Thoracic aorta (tissue), 2 donors: ENCODE measurements at places on chromosomes 6 and 20. TPM values are rescaled to one million over a fixed set of nuclear protein-coding genes. Genes with fewer than 3 reads are reported as not detected.

VARS1 gene
- total RNA-seq, result 24.8 TPM

PTK7 gene
- 6.8 TPM for total RNA-seq

DNA sequence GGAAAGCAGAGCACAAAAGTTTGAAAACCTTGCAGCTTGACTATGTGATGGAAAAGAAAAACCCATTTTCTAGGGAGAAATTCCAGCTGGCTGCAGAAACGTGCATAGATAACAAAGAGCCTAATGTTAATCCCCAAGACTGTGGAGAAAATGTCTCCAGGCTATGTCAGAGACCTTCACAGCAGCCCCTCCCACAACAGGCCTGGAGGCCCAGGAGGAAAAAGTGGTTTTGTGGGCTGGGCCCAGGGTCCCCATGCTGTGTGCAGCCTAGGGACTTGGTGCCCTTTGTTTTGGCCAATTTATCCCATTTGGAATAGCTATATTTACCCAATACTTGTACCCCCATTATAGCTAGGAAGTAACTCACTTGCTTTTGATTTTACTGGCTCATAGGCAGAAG, 484.1 kb upstream of the HTR1E start:
- H3K4me1 ChIP-seq, result no peaks in the 10 kb centered on the region
- H3K27me3 ChIP-seq, result no peaks in the 10 kb centered on the region
- no peak overlapping the region for H3K27ac ChIP-seq
- no peaks in the 10 kb centered on the region for H3K36me3 ChIP-seq
- no peak overlapping the region for H3K4me3 ChIP-seq
- no peak for DNase-seq

R3HDML gene
- total RNA-seq, result not detected

- peaks cover 14% of the 10 kb centered on the region for H3K4me1 ChIP-seq
- peak overlapping the region; percentile 47 for H3K27ac ChIP-seq
- H3K4me3 ChIP-seq, result no peak overlapping the region
- H3K27me3 ChIP-seq, result no peaks in the 10 kb centered on the region
- H3K36me3 ChIP-seq, result no peaks in the 10 kb centered on the region
These were observed 137.2 kb downstream of the BACH2 start for GRCh38 chr6:90159452-90159851.

GRCh38 chr20:49775229-49775693, 37.4 kb upstream of the SLC9A8 start:
- H3K36me3 ChIP-seq, result no peaks in the 10 kb centered on the region
- no peak overlapping the region for H3K4me3 ChIP-seq
- DNase-seq, result peak; percentile 31
- peak overlapping the region; percentile 9 for H3K27ac ChIP-seq
- no peaks in the 10 kb centered on the region for H3K27me3 ChIP-seq

DNA sequence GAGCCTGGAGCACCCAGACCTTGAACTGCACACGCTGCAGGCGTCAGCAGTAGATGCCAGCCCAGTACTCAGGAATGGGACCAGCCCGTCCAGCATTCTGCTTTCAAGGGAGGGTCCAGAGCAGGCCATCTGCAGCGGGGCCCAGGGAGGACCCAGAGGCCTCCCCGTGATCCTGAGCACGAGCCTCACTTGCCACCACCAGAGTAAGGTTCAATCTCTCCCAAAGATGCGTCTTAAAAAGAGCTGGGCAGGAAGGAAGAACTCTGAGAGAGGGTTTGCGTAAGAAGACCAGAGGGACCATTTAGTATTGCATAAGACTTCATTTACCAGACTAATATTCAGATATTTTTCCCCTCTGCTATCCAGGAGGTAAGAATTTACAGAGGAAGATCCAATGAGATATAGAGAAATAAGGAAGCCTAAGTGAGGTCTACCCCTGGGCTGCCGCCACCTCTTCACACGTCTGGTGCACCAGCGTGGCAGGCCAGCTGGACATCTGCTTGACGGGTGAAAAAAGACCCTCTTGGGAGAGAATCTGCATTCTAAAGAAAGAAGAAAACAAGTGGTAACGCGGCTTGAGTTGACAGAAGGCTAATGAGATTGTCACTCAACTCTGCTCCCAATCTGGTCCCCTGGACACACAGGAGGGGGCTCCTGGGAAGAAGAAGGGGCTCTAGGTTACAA, 107.3 kb downstream of the PRND start:
- no peak for DNase-seq
- no peaks in the 10 kb centered on the region for H3K27me3 ChIP-seq
- no peak overlapping the region for H3K4me3 ChIP-seq
- H3K4me1 ChIP-seq, result peaks cover 2% of the 10 kb centered on the region
- no peak overlapping the region for H3K27ac ChIP-seq

DNA sequence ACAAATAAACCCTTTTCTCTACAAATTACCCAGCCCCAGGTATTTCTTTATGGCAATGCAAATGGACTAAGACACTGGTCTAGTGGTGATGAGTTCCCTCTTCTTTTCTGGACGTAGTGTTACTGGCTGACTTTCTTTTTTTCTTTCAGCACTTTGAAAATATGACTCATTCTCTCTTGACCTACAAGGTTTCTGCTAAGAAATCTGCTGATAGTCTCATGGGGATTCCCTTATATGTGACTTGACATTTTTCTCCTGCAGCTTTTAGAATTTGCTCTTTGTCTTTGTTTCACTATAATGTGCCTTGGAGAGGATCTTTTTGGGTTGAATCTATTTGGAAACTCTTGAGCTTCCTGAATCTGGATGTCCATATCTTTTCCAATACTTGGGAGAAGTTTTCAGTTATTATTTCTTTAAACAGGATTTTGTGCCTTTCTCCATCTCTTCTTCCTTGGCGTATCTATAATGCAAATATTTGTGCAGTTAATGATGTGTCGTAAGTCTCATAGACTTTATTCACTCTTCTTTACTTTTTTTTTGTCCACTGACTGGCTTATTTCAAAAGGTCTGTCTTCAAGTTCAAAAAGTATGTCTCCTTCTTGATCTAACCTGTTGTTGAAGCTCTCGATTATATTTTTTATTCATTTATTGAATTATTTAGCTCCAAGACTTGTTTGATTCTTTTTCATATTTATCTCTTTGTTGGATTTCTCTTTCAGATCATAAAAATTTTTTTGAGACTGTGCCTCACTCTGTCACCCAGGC, 42.2 kb upstream of the TPD52L1 start:
- no peaks in the 10 kb centered on the region for H3K4me1 ChIP-seq
- DNase-seq, result no peak
- H3K4me3 ChIP-seq, result no peak overlapping the region
- H3K27me3 ChIP-seq, result no peaks in the 10 kb centered on the region

ALDH5A1 gene
- 4.6 TPM for total RNA-seq
